ENCODE measurements at places on chromosomes 7 and 10. TPM values are rescaled to one million over a fixed set of nuclear protein-coding genes. Genes with fewer than 3 reads are reported as not detected.

GRCh38 chr10:4676566-4676965 is 149.4 kb upstream of the AKR1E2 start:
- no peak for DNase-seq

DNA sequence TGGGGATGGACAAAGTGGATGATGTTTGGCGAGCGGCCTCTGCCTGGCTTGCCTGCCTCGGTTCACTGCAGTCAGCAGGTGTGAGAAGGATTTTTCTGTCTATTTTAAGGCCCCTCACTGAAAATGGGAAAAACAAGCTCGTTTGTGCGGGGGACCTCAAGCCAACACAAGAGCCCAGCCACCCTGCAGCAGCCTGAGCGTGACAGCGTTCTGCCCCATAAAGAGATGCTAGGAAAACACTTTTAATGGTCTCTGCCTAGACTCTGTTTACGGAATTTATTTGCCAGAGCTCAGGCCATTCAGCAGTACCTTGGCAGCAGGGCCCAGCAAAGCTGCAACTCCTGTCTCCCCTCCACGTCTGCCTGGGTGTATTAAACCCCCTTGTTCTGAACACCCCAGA is 131.7 kb downstream of the GRK5 start:
- no peak for DNase-seq

The SLC18A2 gene
- not detected for polyA plus RNA-seq

The TCAF2 gene
- polyA plus RNA-seq = 2.5 TPM

DNA sequence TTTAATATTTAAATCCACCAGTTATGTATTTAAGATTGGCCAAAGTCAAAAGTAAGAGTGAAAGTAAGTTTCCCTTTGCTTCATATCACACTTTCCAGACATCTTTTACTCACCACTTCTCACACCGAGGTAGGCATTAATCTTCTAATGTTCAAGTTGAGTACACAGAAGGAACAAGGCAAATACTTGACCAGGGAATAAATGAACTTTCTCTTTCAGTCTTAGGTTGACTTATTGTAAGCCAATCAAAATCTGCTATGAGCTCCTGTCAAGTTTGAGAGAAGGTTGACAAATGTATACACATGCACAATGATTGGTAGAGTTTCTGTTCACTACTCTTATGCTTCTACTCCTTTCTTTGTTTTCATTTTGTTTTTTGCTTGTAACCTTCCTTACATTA is 842.5 kb downstream of the REEP3 start:
- DNase-seq = no peak
